ENCODE measurements at places on chromosomes 1 and 21.

DNA sequence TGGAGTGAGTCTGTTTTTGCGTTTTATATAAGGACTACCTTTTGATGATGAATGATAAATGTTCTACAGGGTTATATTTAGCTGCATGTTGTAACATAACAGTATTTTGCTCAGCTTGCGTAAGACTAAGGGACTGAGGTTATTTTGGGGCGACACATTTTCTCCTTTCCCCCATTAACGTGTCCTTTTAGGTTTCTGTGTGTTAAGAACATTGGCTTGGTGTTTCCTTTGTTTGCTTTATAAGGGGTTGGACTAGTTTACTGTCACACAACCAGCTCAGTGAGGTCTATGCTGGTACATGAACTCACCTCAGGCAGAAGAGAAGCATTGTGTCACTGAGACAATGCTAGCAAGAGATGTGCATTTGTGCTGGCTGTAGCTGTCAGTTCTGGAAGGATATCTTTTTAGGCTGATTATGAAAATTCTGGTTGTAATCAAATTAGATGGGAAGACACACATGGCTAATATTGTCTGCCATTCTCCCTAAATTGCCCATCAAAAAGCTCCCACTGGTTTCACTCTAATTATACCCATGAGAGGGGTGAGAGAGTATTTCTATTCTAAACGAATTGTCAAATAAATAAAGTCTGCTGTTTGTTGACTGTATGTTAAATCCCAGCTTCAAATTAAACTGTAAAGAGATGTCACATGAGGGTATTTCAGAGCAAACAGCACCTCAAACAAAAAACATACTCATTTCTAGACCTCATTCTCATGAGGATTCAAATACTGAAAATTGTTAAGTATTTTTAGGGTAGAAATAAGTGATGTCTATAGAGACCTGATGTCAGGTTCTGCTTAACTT is 62.6 kb downstream of the CDC14A start:
- no peak for DNase-seq

DNA sequence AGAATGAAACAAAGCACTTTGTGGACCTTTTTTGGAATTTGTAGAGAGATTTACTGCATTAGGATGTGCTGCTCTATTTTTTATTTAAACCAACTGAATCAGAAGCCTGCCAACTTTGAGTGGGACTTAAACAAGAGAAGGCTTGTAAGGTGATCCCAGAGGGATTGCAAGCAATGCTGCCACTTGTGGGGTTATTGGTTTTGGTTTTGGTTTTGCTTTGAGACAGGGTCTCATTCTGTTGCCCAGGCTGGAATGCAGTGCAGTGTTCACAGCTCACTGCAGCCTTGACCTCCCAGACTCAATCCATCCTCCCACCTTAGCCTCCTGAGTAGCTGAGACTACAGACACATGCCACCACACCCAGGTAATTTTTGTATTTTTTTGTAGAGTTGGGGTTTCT is 32.2 kb upstream of the GNG5 start:
- no peak for DNase-seq

- no peak for DNase-seq
Observed at GRCh38 chr1:192564099-192564498, 11.5 kb upstream of the RGS1 start.

- DNase-seq, result no peak
Observed at GRCh38 chr1:24567792-24568388, 12.0 kb downstream of the NCMAP start.

DNA sequence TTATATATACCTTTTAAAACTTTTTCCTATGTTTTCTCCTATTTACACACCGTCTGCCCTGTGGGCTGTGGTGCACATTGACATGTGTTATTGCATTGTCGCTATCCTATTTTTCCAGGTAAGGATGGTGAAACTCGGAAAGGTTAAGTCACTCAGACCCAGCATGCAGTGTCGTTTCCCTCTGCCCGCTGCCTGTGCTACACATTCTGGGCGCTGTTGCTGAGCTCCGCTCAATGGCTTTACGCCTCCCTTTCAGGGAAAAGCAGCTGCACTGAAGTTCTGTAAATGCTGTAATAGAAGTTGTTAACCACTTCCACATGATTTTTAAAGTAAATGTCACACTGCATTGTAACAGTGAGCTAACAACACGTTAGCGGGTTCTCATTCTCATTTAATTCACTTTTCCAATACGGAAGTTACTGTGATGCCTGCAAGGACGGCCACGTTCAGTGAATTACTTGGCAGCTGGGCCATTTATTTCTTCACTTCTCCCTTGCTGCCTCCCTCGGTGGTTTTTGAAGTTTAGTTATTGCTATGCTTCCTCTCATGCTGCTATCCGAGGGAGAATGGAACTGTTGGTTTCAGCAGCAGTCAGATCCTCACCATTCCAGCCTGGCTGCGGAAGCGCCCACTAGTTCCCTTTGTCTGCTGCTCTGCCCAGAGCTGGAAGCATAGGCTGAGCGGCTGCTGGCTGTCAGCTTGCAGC is 288.7 kb downstream of the SPATA17 start:
- no peak for DNase-seq

GRCh38 chr1:198056255-198056654 is 100.5 kb upstream of the NEK7 start:
- no peak for DNase-seq

DNA sequence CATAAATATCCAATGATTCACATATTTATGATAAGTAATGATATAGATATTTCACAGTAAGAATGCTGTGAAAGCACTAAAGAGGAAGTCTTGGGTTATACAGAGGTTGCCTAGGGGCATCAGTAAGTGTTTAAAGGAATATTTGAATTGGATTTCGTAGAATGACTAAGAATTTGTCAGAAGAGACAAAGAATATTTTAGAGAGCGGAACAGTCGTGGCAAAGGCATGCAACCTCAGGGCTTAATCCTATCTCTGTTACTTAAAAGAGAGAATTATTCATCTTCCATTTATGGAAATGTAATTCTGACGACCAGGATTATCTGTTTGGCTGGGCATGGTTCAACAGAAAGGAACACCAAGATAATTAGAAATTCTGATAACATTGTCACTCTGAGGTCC is 171.9 kb upstream of the NR5A2 start:
- DNase-seq, result no peak

GRCh38 chr1:23613191-23614031 is 54.1 kb upstream of the ID3 start:
- DNase-seq, result no peak

All from neural crest cell (in vitro differentiated cells).